ENCODE measurements at places on chromosomes 5 and 9.

DNA sequence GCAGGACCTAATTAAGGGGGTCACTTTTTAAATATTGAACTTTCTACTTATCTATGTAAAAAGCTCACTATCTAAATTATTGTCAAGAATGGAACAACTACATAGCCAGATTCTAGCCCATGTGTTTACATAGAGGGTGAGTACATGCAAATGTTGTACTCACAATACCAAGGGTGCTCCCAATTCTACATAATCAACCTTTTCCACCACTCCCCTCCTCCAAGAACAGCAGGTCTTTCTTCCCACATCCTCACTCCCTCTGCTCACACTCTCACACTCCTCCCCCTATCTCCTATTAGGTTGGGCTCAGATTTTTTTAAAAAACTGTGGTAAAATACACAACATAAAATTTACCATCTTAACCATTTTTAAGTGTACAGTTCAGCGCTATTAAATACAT lies 325.4 kb downstream of the ARL15 start:
- DNase-seq: no peak

DNA sequence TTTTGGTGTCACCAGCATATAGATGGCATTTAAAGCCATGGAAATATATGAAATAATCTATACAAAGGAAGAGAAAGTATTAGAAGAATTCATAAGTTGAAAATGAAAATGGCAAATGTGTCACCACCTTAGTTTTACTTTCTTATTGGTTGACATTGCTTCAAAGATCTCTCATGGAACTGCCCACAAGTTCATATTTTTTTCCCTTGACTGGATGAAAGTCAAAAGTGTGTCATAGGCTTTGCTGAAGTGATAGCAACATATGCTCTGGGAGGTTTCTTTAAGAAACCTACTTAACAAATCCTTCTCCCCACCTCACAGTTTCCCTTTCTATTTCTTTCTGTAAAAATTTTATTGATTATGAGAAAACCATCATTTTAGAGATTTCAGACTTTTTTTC lies 127.2 kb downstream of the VPS13A start:
- no peak for DNase-seq

DNA sequence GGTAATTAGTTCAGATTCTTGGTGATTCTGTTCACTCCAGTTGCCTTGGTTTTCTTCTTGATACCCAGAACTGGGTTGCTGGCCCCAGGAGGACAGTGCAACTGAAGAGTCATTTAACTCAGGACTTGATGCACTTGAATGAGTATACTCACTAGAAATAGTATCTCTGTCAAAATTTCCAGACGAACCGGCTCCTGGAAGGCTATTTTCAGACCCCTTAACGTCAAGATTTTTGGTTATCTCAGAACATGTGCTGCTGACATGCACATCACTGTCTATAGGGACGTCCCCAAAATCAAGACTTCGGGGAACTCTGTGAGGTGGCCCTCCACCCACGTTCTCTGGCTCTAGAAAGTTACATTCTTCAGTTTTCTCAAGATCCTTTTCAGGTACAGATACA lies 56.7 kb upstream of the PCA3 start:
- no peak for DNase-seq

DNA sequence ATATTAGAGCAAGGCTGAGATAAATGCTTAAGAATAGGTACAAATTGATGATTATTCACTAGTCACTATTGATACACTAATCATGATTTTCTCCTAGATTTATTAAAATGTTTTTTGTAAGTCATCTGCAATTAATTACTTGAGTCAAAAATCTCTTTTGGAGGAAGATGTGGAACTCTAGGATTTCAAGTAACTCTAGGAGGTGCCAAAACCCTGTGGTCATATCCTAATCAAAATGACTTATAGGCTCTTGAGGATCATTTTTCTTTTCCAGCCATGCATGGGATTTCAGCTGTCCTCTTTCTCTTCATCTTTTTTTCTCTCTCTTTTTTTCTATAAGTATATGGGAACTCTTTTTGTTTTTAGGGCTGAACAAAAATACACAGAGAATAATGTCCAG lies 141.8 kb upstream of the CD180 start:
- DNase-seq: no peak
